ENCODE measurements at places on chromosomes 11 and 22.

GRCh38 chr11:134999590-134999989 is 587.5 kb upstream of the B3GAT1 start:
- no peak for DNase-seq

- no peak for DNase-seq
These were observed 2.5 kb downstream of the KCTD17 start for GRCh38 chr22:37054056-37054395.

GRCh38 chr11:120063686-120064340 is 74.1 kb downstream of the TRIM29 start:
- DNase-seq, result no peak

DNA sequence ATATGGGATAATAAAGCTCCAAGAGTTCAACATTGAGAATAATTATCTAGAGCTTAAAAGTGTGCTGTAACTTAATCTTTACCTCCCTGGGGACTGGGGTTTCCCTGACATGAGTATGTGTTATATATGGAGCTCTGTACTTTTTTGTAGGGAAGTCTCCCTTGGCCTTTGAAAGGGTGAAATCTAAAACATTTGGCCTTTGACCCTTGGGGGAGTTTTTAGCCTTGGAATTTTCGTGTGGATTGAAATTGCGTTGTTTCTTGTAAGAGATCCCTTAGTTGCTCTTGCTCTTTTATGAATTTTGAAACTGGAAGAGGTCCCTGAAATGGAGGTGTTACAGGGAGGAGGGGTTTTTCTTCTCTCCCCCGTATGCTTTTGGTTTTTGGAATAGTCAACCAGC is 450.0 kb downstream of the NELL1 start:
- DNase-seq, result no peak

DNA sequence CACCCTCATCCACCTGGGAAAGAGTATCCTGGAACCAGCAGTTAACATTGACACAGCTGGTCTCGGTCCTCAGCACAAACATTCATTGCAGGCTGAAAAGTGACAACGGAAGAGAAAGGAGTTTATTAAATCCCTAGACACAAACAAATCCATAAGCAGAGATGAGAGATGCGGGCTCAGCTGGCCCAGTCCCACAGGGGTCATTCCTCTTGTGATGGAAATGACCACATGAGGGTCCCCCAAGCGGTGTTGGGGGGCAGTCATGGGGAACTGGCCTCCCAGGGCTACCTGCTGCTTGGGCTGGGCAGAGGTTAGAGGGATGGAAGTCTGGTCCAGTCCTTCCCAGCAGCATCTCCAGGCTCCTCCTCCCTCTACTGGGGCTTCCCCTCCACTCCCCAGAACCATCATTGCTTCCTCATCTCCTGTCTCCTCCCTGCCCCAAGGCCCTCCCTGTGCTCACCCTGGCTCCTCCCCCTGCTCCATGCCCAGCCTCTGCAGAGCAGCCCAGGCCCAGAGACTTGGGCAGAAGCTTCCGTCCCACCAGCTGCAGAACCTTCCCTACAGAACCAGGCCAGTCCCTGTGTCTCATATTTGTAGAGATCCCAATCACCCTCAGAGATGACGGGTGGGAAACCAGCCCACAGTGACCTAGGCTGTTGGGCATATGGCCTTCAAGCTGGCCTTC is 5.4 kb upstream of the IGLL5 start:
- no peak for DNase-seq

- DNase-seq, result no peak
These were observed 14.9 kb upstream of the SLC22A6 start for GRCh38 chr11:62999649-63000048.

- DNase-seq, result no peak
These were observed 33.7 kb downstream of the PPFIA1 start for GRCh38 chr11:70304208-70304603.

DNA sequence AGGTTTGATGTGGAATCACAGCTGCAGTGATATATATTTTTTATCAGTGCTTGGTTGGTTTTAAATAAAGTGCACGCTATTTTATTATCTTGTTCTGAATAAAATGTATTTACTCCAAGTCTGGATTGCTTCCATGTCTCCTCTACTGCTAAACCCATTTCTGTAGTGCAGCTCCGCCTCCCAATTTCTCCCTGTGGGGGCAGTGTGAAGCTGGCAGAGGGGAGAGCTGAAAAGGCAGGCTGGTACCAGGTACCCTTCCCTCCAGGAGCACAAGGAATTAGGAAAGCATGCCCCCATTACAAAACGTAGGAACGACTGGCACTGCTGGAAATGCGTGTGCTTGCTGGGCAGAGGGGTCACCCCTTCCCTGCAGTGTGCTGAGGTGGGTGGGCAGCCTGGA is 934 bp upstream of the TMEM132A start:
- DNase-seq, result no peak

DNA sequence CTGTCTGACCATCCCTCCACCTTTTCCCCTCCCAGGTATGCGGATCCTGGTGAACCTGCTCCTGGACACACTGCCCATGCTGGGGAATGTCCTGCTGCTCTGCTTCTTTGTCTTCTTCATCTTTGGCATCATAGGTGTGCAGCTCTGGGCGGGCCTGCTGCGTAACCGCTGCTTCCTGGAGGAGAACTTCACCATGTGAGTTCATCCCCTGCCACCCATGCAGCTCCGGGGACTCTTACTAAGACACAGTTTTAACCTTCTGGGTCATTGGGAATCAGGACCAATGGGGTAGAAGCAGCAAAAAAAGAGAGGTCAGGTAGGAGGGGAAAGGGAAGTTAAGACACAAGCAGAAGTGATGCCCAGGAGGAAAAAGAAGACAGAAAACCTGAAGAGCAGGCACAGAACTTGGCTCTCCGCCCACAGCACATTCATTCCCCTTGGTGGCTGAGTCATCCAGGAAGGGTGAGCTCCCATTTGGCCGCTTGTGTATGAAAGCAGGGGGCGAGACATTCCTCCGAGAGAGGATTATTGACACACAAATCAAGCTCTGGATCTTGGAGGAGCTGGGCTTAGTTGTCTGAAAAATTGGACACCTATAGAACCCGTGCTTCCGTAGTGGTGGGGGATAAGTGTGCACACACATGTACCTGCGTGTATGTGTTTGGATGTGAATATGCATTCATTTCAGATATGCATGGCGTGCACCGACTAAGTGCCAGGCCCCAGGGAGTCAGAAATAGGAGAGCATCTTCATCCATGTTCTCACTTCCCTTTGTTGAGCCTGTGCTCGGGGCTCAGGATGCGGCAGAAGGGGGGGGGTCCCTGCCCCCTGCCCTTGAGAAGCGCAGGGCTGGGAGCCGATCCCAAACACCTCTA is 64.2 kb downstream of the CACNA1I start:
- DNase-seq, result no peak

DNA sequence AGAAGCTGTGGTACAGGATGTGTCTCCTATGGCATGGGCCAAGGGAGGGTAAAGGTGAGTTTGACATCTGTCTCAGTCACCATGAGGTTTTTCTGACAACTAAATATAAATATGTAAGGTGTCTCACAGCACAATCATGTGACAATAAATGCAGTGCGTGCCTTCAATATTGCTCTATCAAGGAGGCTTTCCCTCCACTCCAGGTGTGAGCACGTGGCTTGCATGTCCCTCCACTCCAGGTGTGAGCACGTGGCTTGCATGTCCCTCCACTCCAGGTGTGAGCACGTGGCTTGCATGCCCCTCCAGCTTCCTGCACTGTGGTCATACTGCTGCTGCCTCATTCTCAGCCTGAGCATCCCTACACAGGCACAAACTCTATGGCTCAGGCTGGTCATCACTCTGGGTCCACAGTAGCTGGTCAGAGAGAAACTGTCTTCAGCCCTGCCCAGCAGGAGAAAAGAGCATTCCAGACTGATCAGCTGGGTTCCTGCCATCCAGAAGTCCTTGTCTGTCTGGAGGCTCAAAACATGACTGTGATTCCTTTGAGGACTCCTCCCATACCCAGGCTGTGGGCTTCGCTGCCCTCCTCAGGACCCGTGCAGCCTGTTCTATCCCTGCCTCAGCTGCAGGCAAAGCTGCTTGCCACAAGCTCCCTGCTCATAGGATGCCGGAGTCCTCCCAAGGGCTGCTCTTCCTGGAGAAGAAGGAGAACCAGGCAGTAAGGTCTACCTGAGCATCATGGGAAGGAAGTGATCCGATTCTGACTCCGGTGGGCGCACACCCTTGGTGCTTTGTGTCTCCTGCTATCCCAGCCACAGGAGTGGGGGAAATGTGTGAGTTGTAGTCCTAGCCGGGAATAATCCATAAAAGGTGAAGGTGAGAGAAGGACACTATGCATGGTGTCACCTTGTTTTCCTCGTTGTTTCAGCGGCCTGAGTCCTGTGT is 33.4 kb upstream of the VPREB1 start:
- DNase-seq, result no peak

DNA sequence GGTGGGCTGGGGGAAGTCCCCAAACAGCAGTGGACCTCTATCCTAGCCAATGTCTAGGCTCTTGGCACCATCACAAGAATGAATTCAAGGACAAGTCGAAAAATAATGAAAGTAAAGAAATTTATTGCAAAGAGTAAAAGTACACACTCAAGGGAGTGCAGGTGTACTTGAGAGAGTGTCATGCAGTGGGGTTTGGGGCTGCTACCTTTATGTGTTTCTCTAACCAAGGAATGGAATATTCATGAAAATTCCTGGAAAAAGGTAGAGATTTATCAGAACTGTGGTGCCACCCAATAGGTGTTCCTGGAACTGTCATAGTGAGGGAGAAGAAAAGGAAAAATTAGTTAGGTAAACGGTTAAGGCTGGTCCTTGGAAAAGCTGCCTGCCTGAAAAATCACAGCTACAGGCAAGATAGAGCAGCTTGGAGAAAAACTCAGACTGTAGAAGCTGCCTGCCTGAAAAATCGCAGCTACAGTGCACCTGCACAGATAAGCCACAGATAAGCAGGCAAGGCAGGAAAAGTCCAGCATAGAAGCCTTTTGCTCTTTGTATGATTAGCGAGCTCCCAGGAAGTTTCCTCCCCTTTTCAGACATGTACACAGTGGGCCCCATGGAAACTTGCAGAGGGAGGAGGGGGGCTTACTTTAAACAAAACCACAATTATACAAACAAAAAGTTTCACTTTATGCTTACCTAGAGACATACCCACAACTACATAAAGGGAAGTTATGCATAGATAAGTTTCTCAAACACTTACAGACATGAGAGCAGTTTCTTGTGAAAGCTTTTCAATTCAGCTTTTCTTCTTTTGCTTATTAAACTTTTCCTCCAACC is 71.4 kb upstream of the B3GNT6 start:
- DNase-seq, result no peak

GRCh38 chr11:133149698-133150097 is 382.6 kb downstream of the OPCML start:
- no peak for DNase-seq

DNA sequence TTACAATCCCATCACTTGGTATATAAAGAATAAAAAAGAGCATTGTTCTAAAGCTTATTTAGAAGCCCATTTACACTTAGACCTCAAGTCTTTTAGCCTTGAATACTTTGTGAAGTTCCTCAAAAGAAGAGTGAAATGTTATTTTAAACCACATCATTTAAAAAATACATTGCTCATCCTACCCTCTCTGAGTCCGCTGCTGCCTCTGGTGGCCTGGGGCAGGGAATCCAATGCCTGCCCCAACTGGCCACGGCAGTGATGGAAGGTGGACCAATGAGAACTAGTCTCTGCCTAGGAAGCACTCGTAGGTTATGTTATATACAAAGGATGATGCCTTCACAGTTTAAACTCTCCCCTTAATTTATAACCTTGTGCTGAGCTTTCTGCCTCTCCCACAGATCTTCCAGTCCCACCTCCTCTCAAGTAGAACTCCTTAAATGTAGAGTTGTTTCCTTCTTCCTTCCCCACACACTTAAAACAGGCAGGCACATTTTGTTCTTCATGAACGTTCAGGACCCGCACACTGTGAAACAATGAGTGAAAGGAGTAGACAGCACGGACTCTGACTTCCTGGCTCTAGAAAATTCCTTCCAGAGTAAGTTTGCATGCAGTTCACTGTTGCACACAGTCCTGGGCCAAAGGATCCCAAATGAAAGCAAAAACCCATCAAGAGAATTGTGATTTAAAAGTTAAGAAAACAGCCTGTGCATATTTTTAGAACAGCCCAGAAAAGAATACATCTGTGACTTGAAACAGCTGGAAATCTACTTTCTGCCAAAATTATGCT is 167.8 kb downstream of the RRAS2 start:
- no peak for DNase-seq

- no peak for DNase-seq
These were observed 57.9 kb downstream of the NOX4 start for GRCh38 chr11:89433278-89433677.

- DNase-seq, result no peak
These were observed 1.8 kb downstream of the YWHAH start for GRCh38 chr22:31945971-31946680.

DNA sequence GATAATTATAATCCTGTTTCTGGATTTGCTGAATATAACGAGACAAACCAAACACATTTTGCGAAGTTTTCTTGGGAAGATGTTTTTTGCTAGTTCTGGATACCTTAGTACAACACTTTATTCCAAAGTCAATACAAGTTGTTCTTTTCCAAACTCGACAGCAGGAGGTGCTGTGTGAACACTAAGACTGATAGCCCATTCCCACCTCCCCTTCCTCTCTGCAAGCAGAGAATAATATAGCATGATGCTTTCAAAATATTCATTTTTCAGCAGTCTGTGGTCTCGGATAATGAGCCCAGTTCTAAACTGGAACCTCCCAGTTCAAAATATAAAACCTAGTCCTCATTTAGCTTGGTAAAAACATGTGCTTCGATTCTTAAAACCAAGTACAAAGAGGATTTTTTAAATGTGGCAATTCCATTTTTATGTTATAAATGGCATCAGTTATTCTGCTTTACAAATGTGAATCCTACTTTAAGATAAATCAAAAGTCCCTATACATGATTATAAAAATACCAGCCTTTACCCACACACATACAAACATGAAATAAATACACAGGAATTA is 129.1 kb downstream of the DCDC1 start:
- DNase-seq, result no peak

DNA sequence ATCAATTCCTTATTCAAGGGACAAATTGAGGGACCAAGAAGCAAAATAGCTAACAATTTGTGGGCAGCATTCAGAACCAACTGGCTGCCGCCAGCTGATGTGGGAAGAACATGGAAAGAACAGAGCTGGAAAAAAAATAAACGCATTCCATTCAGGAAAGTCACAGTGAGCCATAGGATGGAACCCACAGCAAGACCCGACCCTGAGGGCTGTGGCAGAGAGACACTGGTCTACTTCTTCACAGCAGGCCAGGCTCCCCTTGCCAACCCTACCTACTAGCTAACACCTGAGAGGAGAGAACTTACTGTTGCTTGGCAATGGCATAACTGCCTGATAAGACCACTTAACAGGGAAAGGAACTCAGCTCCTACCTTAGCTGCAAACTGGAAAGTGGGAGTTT is 123.5 kb upstream of the APOA1 start:
- no peak for DNase-seq

GRCh38 chr22:21042978-21043859 is 2.5 kb upstream of the LRRC74B start:
- DNase-seq, result no peak

DNA sequence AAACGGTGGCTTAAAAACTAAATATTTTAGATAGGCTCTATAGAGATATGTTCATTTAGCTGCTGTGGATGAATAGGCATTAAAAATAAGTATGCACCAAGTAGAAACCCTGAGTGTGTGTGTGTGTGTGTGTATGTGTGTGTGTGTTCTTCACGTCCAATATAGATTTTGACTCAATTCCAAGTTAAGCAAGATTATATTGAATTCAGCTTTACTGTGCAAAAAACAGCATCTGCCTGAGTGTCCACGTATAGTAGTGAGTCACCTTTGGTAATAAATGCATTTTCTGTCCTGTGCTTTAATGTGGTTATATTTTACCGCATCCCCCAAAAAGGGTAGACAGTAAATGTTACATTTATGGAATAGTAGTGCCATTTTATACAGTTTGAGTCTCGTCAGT is 71.2 kb downstream of the PDHX start:
- DNase-seq, result no peak

- no peak for DNase-seq
These were observed 54.3 kb upstream of the TNRC6B start for GRCh38 chr22:40123387-40123786.

All from stimulated activated CD8-positive, alpha-beta memory T cell treated with anti-CD3 and anti-CD28 coated beads, Interleukin-15, amount 100 ng/mL, for 4 hours (primary cell).